ENCODE measurements at places on chromosomes 1 and 21.

DNA sequence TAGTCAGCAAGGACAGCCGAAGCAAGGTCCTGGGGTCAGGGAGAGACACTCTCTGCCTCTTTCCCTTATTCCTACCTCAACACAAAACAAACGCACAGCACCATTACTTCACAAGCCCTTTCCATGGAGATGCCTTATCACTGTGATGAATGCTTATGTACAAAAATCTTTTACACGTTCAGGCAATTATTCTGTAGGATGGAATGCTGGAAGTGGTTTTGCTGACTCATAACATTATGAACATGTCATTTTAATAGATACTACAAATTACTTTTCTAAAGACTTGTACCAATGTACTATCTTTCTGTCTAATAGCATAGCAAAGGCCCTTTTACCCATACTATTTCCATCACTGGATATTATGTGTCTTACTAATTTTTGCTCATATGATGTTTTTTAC lies 98.4 kb downstream of the TTLL7 start:
- no peak for DNase-seq

DNA sequence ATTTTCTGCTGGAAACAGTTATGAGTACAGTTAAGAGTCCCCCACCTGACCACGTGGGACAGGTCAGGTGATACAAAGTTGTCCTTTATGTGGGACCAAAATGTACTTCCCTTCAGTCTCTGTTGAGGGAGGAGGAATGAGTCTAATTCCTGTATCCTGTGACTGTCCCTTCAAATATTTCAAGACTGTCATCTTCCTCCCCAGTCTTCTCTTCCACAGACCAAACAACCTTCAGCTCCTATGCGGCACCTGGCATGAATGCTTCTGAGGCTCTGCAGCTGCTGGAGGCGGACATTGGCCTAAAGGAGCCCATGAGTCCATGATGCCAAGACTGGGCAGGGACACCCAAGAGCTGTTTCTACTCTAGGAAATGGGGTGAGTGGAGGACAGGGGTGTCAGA lies 72.1 kb upstream of the SIM2 start:
- DNase-seq = no peak

DNA sequence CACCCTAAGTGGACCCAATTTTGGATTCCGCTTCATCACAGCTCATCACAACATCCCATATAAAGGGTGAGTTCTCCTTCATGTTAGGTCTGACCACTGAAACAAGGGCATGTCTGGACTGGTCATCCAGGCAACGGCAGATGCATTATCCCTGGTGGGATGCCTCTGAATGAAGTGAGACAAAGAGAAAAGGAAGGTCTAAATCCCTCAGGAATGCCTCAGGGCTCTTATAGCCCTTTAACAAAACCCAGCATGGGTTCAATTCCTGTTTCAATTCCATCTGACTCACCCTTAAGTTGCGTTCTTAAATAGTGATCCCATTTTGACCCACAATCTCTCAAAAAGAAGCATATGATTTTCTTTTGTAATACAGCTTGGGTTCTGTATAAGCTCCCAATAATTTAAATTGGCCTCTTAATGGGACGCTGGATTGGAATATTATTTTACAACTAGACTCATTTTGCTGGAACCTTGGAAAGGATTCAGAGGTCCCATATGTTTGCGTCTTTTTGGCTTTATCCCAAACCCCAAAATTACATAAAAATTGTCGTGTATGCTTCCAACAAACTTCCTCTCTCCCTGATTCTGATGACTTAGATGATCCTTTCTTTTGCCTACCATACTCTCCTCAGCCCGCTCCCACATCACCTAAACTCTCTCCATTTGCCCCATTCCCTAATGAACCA lies 287.4 kb upstream of the ZP4 start:
- no peak for DNase-seq

GRCh38 chr1:245142171-245142798 lies 12.5 kb upstream of the KIF26B start:
- DNase-seq = no peak

DNA sequence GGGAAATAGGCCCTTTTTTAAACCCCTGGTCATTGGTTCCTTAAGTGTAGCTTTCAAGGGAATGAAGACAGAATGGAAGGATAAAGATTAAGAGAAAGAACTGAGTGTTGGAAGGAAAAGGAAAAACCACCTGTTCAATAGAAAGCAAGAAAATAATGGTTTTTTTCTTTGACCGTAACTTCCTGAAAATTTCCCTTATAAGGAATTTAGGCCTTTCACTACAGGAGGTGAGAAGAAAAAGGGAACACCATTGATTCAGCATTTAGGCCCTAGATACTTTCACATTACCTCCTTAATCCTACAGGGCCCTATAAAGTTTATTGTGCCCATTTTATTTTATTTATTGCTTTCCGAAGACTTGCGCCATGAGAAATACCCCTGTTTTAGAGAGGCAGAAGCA lies 18.9 kb downstream of the KPNA6 start:
- DNase-seq = no peak

DNA sequence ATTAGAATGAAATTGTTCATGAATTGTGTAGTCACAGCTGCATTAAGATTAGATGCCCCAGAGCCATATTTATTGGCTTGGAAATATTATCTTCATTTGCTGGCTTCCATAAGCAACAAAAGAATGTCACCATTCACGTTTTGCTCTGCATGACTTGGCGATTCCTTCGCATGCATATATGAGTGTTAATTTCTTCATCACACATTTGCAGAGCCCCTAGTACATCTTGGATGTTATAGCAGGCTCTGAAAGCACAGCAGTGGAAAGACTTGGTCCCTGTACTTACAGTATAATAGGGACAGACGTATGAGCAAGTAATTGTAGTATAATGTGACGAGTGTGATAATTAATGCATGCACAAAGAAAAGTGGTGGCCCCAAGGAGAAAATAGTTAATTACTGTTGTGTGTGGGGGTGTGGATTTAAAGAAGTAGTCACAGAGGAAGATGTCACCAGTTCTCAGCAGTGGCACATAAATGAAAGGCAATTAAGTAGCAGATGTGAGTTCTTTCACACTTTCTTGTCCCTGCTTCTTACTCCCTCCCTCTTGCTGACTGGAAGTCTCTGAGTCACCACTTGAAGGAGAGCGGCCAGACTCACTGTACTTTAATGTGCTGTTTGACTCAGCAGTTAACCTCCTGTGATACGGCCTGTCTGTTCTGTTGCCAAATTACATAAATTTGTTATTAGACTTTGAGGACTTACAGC lies 21.0 kb downstream of the S100A10 start:
- DNase-seq = peak; percentile 66

DNA sequence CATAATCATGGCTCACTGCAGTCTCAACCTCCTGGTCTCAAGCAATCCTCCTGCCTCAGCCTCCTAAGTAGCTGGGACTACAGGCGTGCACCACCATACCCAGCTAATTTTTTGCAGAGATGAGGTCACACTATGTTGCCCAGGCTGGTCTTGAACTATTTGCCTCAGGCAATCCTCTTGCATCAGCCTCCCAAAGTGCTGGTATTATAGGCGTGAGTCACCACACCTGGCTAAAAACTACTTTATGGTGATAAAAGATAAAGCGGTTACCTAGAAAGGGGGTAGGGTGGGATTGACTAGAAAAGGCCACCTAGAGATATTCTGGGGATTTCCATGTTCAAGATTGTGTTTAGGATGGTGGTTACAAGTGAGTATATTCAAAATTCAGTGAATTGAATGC lies 5.0 kb downstream of the TSTD1 start:
- DNase-seq = no peak

DNA sequence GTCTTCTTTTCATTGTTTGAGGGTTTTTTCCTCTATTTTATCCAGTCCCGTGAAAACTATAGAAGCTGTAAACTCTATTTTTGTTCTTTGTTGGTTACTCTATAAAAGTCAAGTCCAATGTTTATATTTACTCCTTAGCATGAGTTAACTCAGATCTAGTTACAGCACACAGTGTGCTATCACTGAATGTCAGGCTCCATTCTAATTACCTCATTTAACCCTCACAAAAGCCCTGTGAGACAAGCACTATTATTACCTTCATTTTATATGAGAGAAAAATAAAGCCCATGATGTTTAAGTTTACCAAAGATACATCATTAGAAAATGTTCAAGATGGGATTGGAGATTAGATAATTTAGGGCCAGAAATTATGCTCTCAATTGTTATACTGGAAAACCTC lies 251.4 kb upstream of the SNX7 start:
- no peak for DNase-seq

DNA sequence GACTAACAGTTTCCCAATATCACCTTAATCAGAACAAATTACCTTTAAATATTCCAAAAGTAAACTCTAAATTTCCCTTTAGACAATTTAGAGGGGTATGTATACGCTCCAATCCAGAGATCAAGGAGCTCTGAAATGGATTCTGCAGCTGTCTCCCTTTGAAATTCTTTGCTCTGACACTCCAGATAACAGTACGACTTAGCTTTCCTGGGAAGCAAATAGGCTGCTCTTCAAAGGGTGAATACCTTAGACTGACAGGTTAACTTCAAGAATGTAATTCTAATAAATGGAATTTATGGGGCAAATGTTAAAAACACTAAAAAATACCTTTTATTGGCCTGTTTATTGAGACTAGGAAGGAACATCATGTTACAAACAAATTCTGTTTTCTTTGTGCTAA lies 357.2 kb downstream of the USP25 start:
- no peak for DNase-seq

DNA sequence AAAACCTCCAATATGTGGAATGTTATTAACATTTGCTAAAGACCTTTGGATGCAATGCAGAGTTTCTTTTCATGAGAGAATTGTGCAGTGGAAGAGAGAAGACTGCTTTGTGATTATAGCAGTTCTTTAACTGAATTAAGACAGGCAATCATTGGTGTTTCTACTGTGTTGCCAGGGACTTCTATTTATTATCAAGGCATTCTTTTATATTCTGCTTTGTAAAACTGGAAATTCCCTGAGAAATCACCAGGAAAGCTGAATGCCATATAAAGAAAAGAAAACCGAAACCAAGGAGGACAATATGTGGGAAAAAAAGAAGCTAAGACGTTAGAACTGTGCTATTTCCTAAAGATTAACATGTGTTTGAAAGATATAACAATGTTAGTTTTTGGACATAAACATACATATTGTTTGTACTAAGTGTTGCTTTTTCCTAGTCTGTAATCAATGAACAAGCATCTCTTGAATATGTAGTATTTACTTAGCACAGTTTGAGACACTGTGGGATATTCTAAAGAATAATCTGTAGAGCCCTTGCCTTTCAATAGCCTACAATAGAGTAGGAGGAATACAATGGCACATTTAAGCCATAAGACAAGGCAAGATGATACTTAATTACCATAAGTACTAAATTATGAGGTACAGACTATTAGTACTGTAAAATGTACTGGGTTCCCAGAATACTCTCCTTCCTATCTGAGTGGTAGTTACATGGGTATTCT lies 47.1 kb downstream of the EXTL2 start:
- DNase-seq = no peak

- no peak for DNase-seq
Measured at GRCh38 chr21:34504595-34504994, 7.4 kb downstream of the KCNE1 start.

GRCh38 chr1:2296614-2297013 lies 68.5 kb downstream of the SKI start:
- DNase-seq = no peak

GRCh38 chr1:172184506-172185191 lies 235.8 kb upstream of the C1orf105 start:
- no peak for DNase-seq

DNA sequence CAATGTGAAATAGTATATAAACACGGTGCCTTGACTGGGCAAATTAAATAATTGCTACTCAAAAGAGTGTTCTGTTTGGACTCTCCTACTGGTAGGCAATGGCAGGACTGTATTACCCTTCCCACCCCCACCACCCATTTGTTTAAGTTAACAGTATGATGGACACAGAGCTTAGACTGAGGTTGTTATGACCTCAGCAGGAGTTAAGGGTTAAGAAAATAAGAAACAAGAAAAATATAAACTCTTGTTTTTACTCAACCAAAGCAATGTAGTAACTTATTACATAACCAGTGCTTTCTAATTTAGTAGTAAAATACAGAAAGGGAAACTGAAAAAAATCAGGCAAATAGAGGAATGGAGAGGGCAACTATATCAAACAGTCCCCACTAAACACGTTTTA lies 19.9 kb upstream of the SERPINC1 start:
- DNase-seq = no peak

GRCh38 chr1:224368409-224368808 lies 11.7 kb downstream of the CNIH4 start:
- no peak for DNase-seq

- no peak for DNase-seq
Measured at GRCh38 chr1:234316937-234317336, 56.3 kb upstream of the COA6 start.

DNA sequence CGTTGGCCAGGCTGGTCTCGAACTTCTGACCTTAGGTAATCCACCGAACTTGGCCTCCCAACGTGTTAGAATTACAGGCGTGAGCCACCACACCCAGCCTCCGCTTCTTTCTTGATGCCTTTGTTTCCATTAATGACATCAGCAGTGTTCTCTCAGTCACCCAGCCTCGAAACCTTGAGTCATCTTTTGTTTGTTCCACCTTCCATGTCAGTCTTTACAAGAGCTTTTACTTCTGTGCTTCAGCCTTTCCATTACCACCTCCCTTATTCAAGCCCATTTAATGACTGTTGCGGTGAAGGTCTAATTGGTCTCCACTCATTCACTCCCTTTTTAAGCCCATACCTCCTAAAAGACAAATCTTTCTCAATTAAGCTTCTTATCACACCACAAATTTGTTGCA lies 146.6 kb upstream of the ADGRL2 start:
- no peak for DNase-seq

DNA sequence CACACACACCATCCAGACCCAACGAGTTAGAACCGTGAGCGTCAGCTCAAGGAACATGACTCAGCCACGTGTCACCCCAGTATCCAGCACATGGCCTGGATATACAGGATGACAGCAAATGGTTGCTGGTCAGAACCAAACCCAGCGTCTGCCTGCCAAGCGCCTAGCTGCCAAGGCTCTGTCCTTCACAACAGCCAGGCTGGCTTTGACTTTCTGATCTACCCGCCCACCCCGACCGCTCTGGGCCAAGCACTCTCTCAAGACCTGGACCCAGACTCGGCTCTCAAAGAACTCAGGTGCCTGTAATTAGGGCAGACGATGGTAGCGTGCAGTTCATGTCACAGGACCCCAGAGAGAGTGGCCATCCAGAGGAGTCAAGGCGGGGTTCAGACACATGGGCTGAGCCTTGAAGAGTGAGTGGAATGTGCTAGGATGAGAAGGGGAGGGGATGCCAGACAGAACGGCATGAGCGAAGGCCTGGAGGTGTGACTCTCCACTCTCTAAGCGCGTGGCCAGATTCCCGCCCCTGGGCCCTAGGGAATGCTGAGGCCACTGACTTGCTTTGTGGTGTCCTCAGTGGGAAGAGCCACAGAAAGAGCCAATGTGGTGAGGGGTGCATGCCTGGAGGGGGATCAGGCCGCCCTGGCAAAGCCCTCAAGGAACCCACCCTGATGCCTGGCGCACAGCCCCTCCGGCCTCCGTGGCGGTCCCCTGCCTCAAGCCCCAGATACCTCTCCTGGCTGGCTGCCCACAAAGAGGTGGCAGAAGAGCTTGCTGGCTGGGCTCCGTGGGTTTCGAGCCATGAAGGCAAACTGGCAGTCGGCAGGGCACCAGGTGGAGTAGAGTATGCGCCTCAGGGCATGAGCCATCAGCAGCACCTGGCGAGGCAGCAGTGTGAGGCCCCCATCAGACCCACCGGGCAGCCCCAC lies 7.0 kb downstream of the SH2D5 start:
- no peak for DNase-seq
